Substantia nigra (tissue), 51 donors: ENCODE measurements at places on chromosomes 13 and 19.

DNA sequence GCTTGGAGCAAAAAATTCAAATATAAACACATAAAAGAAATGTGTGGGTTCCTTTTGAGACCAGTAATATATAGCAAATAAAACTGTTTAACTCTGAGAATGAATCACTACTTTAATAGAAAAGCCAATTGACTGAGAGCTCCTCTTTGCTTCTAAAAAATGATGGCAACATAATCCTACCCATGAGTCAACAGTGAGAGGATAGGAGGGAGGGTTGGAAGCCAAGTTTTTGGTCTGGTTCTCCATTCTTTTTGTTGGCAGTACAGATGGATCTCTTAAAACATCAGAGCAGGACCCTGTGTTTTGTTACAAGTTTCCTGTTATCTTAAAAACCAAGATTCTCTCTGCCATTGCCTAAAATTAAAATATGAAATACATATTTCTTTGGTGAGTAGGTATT lies 50.0 kb upstream of the POSTN start:
- DNase-seq = no peak

GRCh38 chr13:83839146-83839545 lies 43.1 kb downstream of the SLITRK1 start:
- DNase-seq = no peak

GRCh38 chr13:81757348-81757970 lies 1416.5 kb upstream of the SPRY2 start:
- DNase-seq = no peak

DNA sequence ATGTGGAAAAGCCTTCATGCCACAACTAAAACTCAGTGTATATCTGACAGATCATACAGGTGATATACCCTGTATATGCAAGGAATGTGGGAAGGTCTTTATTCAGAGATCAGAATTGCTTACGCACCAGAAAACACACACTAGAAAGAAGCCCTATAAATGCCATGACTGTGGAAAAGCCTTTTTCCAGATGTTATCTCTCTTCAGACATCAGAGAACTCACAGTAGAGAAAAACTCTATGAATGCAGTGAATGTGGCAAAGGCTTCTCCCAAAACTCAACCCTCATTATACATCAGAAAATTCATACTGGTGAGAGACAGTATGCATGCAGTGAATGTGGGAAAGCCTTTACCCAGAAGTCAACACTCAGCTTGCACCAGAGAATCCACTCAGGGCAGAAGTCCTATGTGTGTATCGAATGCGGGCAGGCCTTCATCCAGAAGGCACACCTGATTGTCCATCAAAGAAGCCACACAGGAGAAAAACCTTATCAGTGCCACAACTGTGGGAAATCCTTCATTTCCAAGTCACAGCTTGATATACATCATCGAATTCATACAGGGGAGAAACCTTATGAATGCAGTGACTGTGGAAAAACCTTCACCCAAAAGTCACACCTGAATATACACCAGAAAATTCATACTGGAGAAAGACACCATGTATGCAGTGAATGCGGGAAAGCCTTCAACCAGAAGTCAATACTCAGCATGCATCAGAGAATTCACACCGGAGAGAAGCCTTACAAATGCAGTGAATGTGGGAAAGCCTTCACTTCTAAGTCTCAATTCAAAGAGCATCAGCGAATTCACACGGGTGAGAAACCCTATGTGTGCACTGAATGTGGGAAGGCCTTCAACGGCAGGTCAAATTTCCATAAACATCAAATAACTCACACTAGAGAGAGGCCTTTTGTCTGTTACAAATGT lies 16.4 kb downstream of the ZNF175 start:
- DNase-seq = no peak

DNA sequence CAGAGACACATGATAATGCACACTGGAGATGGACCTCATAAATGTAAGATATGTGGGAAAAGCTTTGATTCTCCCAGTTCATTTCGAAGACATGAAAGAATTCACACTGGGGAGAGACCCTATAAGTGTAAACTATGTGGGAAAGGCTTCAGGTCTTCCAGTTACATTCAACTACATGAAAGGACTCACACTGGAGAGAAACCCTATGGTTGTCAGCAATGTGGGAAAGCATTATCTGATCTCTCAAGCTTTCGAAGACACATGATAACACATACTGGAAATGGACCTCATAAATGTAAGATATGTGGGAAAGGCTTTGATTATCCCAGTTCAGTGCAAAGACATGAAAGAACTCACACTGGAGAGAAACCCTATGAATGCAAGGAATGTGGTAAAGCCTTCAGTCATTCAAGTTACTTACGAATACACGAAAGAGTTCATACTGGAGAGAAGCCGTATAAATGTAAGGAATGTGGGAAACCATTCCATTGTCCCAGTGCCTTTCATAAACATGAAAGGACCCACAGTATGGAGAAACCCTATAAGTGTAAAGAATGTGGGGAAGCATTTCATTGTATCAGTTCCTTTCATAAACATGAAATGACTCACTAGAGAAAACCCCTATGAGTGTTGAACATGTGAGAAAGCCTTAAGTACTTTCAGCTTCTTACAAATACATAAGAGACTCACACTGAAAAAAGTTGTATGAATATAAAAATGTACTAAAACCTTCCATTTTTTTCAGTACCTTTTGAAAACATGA lies 14.7 kb downstream of the ZNF441 start:
- no peak for DNase-seq

DNA sequence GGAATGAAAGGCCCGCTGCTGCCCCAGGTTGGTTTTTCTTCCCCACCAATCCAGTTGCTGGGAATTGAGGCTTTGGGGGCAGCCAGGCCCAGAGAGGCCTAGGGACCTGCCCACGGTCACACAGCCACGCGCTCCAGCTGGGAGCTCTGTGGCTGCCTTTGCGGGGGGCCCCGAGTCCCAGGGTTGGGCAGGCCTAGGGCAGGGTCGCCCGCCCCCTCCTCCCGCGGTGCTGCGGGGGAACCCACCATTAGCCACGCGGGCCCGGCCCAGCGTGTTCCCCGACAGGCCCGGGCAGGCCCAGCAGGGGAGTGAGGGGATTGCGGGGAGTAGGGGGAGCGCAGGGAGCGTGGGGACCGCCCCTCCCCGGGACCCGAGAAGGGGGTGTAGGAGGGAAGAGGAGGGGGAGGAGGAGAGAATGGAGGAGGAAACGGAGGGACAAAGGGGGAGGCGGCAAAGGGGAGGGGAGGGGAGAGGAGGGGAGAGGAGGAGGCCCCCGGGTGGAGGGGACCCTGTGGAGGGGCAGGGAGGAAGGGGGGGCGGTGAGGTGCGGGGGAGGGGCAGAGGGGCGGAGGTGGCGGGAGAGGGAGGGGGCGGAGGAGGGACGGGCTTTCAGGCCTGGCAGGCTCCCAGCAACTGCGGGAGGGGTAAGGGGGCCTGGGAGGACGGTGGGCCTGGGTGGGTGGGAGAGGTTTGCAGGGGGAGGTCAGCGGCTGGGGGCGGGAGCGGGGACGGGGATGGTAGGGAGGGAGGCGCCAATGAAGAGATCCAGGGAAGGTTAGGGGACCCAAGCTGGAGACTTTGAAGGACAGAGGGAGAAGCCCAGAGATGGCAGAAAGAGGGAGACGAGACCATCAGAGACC lies 12.9 kb upstream of the TLE2 start:
- DNase-seq = no peak

DNA sequence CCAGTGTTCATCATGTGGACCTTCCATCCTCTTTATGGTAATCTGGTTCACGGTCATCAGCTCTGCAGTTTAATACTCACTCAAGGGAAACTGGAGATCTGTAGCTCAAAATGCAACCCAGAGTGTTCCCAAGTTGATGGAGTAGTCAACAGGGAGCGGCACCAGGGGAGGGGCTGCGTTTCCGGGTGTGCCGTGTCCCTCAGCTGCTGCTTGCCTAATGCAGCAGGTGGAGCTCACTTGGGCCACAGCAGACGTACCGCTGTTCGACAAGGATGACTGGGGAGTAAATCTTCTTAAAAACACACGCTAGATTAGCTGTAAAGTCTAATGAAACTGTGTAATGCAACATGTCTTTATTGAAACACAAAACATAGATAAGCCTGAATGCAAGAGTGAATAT lies 81.1 kb downstream of the TNFSF13B start:
- DNase-seq = no peak

DNA sequence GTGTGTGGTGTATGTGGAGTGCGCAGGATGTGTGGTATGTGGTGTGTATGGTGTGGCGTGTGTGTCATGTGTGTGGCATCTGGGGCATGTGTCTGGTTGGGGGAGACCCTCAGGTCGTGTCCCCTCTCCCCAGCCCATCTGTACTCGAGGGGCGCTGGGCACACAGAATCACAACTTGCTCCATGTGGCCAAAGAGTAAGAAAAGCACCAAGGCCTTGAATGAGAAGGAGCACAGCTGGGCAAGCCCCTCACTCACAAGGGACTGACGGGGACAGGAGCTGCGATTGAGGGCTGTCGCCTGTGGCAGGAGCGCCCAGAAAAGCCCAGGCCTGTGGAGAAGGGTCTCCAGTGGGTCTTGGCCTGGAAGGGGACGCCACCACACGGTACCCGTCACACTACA lies 62.8 kb downstream of the PEPD start:
- DNase-seq = no peak
